ENCODE measurements at places on chromosomes 13 and 19.

GRCh38 chr13:106835477-106835876, 267.5 kb upstream of the ARGLU1 start:
- DNase-seq, result no peak

- DNase-seq, result no peak
Measured at GRCh38 chr19:768424-768823, 17.5 kb downstream of the MISP start.

DNA sequence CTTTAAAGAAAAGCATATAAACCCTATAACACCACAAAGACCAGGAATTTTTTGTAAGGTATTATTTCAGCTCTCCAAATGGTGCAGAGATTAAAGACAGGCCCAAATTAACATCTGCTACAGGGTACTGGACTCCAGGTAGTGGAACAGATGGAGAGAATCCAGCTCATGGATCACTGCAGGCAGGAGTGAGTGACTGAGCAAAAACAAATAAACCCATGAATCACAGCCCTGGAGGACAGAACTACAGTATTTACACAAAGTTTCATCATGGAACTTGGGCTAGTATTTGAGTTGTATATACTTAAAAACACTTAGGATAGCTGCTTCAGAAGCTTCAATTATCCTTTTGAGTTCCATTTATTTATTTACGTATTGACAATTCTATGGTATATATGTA, 132.8 kb upstream of the SPRY2 start:
- DNase-seq, result no peak

- DNase-seq, result no peak
Measured at GRCh38 chr19:36089847-36090246, 21.1 kb upstream of the OVOL3 start.

- DNase-seq, result no peak
Measured at GRCh38 chr13:21884299-21884909, 213.5 kb downstream of the FGF9 start.

GRCh38 chr19:34172661-34173192, 423 bp downstream of the LSM14A start:
- DNase-seq, result peak; percentile 8

Measured in NCI-H2081 (cell line).